ENCODE measurements at places on chromosomes 12 and 14.

DNA sequence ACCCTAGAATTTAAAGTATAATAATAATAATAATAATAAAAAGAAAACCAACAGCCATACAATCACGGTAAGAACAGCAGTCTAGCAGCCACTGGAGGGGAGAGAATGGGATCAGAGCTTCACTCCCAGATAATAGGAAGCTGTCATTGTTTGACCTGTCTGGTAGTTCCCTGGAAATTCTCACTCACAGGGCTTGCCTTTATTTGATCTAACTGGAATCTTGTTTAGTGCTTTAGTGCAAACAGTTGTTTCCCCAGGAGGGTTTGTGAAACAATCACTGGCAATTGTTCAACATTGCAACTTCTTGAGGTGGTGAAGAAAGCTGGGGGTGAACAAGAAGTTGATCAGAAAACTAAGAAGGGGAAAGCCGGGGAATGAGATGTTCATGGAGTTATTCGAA lies 68.7 kb upstream of the PTCSC3 start:
- no peak for DNase-seq

GRCh38 chr14:72111911-72112310 lies 179.7 kb downstream of the RGS6 start:
- DNase-seq: no peak

- DNase-seq: no peak
These were observed 105.2 kb downstream of the BBS10 start for GRCh38 chr12:76242813-76243550.

GRCh38 chr12:19842116-19842515 lies 402.8 kb downstream of the AEBP2 start:
- no peak for DNase-seq

DNA sequence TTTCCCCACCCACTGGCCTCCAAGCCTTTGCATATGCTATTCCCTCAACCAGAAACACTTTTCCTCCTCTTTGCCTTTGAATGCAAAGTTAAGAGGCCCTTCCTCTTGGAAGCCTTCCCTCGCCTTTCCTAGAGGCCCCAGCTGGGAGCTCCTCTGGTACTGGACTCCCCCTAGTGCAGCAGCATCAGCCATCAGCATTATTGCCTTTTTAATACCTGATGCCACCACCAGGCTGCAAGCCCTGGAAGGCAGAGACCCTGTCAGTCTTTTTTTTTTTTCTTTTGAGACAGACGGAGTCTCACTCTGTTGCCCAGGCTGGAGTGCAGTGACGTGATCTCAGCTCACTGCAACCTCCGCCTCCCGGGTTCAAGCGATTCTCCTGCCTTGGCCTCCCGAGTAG lies 19.1 kb upstream of the PLA2G1B start:
- no peak for DNase-seq

DNA sequence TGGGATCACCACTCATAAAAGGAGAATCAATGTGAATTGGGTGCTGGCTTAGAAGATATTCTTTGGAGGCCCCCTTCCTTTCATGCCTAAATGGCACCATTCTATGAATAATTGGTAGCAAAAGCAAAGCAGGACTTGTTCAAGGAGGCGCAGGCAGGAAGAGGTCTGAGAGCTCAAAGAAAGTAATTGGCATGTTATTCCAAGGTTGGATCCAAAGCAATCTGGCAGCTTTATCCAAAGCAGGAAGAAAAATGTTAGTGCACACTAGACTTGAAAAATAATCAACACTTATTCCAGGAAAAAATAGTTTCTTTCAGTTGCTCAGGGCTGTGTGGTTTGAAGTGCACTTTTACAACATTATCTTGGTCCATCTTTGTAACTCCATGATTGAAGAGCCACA lies 326.4 kb downstream of the NUAK1 start:
- no peak for DNase-seq

DNA sequence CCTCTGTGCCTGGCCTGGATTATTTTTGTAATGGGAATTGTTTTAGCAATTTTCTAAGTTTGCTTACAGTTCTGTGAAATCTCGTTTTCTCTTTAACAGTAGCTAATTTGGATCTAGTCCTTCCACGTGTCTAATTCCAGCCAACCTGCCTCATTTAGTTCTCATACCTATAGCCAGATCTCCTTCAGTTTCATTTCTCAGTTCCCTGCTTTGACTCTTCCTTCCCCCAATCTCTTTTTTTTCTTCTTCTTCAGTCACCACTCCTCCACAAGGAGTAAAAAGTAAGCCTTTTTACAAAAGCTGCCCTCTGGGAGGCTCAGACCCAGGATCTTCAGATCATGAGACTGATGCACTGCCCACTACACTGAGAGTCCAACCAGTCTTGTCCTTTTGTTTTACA lies 1.4 kb downstream of the THTPA start:
- no peak for DNase-seq

GRCh38 chr14:32560209-32560857 lies 231.2 kb downstream of the AKAP6 start:
- peak; percentile 66 for DNase-seq

DNA sequence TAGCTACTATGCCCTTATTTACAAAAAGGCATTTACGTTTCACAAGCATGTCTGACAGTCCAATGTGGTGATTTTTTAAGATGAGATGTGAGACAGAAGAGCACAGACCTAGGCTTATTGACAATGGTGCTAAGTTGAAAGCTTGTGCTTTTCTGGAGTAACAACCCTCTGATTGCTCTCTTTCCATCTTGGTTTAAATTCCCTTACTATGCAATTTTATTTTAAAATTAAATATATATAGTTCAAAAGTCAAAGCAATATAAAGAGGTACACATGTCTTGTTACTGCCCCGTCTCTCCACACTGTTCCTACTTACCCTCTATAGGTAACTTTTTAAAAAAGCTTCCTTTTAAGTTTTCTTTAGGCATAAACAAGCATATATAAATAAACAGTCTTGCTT lies 39.4 kb upstream of the BBS10 start:
- DNase-seq: no peak

GRCh38 chr14:102574281-102575159 lies 17.9 kb upstream of the RCOR1 start:
- no peak for DNase-seq

GRCh38 chr12:51188359-51189051 lies 15.6 kb upstream of the TFCP2 start:
- DNase-seq: no peak

GRCh38 chr12:65619018-65619417 lies 205.3 kb upstream of the HMGA2 start:
- no peak for DNase-seq

DNA sequence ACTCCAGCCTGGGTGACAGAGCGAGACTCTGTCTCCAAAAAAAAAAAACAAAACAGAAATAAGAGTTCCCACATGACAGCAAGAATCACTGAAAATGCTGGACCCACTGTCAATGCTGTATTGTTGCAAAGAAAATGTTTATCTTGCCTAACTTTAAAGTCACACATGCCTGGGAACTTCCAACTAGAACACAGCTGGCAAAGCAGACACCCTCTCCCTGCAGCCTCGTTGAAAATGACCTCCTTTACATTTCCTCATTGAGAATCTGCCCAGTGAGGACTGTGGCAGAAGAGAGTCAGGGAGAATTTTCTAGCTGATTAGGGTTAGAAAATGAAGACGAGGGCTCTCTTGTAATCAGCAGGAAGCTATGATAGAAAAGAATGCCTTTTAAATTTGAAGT lies 42.8 kb upstream of the TCL1A start:
- DNase-seq: no peak

DNA sequence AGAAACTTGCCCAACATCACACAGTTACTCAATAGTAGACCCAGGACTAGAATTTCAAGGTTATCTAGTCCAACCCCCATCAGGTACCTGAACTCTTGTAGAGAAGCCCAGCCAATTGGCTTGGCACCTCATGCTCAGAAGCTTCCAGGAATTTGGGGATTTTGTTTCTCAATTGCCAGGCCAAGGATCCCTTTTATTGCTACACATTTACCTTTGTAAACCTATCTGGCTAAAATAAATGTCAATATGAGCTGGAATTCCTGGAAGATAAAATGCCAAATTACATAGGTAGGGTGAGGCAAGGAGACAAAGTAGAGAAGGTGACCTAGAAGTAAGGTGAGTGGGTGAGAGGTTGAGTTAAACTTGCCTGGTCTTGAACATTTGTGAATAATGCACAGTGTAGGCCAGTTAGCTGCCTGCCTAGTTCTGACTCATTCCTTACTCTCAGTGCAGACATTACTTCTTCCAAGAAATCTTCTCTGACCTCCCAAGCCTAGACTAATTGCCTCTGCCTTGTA lies 36.3 kb downstream of the SDR9C7 start:
- DNase-seq: no peak

- no peak for DNase-seq
These were observed 107.4 kb downstream of the TSHR start for GRCh38 chr14:81062816-81063215.

DNA sequence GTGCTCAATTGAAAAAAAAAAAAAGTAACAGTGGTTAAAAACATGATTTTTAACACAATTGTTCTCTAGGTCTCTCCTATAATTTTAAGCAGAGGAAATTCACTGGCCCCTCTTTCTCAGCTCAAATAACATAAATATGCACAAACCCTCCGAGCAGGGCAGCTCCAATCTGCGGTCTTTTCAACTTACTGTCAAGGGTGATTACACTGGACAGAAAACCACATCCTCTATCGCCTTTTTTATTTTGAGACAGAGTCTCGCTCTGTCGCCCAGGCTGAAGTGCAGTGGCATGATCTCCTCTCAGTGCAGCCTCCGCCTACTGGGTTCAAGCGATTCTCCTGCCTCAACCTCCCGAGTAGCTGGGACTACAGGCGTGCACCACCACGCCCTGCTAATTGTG lies 16.5 kb upstream of the GABARAPL1 start:
- no peak for DNase-seq

- no peak for DNase-seq
These were observed 13.5 kb downstream of the AMN1 start for GRCh38 chr12:31715283-31715825.

- DNase-seq: no peak
These were observed 144.9 kb upstream of the PELI2 start for GRCh38 chr14:55973285-55973800.

GRCh38 chr12:52990206-52990605 lies 16.1 kb upstream of the EIF4B start:
- no peak for DNase-seq
